Progenitor cell of endocrine pancreas (in vitro differentiated cells): ENCODE measurements at places on chromosomes 1 and 21.

DNA sequence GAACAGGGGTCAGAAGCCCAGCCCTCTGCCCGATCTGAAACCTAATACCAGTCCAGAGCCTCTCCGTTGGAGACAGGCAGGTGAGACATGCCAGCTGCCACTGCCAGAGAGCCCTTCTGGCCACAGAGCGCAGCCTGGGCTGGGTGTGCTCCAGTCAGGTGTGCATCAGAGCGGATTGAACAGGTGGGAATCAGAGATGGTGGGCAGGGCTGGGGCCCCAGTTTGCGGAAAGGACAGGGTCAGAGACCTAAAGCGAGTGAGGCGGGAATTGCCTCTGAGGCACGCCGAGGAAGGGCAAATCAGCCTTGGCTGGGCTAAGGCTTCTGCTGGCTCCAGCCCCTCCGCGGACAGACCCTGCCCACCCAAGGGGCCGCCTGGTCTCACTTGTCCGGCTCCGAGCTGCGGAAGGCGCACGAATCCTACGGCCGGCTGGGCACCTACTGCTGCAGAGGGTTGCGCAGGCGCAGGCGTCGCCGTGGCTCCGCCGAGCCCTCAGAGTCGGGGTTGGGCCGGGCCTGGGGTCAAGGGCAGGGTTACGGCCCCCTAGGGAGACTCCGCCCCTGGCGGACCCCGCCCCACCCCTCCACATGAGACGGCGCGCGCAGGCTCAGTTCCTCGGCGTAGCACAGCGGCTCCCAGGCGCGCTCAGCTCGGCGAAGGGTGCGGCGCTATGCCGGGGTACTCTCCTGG lies 10.3 kb downstream of the CPLANE2 start:
- H3K4me3 ChIP-seq = peak overlapping the region; percentile 70
- H3K27me3 ChIP-seq = peaks cover 51% of the 10 kb centered on the region
- peak overlapping the region; percentile 14 for H3K27ac ChIP-seq
- H3K4me1 ChIP-seq = peaks cover 11% of the 10 kb centered on the region
- DNase-seq = peak; percentile 80

- peak overlapping the region; percentile 97 for H3K27ac ChIP-seq
- no peak for DNase-seq
- H3K4me3 ChIP-seq = peak overlapping the region; percentile 95
- H3K36me3 ChIP-seq = peaks cover 53% of the 10 kb centered on the region
These were observed 4.3 kb downstream of the MCL1 start for GRCh38 chr1:150575072-150575489.

GRCh38 chr1:194318790-194319280 lies 1132.4 kb upstream of the B3GALT2 start:
- DNase-seq = no peak
- H3K27ac ChIP-seq = no peak overlapping the region
- no peaks in the 10 kb centered on the region for H3K4me1 ChIP-seq

GRCh38 chr1:5711079-5711478 lies 281.1 kb downstream of the NPHP4 start:
- H3K27ac ChIP-seq = no peak overlapping the region
- H3K36me3 ChIP-seq = no peaks in the 10 kb centered on the region
- DNase-seq = no peak
- H3K27me3 ChIP-seq = peaks cover 5% of the 10 kb centered on the region
- no peaks in the 10 kb centered on the region for H3K4me1 ChIP-seq

- no peaks in the 10 kb centered on the region for H3K36me3 ChIP-seq
- peaks cover 19% of the 10 kb centered on the region for H3K27me3 ChIP-seq
- no peaks in the 10 kb centered on the region for H3K4me1 ChIP-seq
These were observed 27.4 kb upstream of the CAMTA1 start for GRCh38 chr1:6757719-6758435.

DNA sequence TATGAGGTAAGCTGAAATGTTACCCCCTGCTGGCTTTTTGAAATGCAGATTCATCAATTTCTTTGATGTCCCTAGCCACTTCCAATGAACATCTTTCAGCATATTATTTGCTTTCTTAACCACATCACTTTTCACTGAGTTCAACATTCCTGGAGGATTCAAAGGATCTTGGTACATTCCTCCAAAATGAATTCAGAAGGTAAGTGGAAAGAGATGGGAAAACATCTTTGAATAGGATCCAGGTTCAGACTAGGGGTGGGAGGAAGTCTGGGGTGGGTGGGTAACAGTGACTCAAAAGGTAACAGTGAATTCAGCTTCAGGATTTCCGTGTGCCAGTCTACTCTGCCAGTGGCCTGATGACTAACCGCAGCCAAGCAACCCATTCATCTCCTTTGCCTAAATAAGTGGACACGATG lies 180.7 kb downstream of the ZC3H11B start:
- DNase-seq = no peak
- H3K4me1 ChIP-seq = peaks cover 20% of the 10 kb centered on the region
- no peak overlapping the region for H3K4me3 ChIP-seq
- no peaks in the 10 kb centered on the region for H3K27me3 ChIP-seq
- no peaks in the 10 kb centered on the region for H3K36me3 ChIP-seq

GRCh38 chr21:25905126-25905525 lies 170.4 kb downstream of the GABPA start:
- H3K36me3 ChIP-seq = peaks cover 26% of the 10 kb centered on the region
- peaks cover 3% of the 10 kb centered on the region for H3K4me1 ChIP-seq
- no peaks in the 10 kb centered on the region for H3K27me3 ChIP-seq
- no peak for DNase-seq

GRCh38 chr21:26888256-26888655 lies 43.0 kb upstream of the ADAMTS1 start:
- no peak overlapping the region for H3K4me3 ChIP-seq
- no peak overlapping the region for H3K27ac ChIP-seq
- no peaks in the 10 kb centered on the region for H3K4me1 ChIP-seq

DNA sequence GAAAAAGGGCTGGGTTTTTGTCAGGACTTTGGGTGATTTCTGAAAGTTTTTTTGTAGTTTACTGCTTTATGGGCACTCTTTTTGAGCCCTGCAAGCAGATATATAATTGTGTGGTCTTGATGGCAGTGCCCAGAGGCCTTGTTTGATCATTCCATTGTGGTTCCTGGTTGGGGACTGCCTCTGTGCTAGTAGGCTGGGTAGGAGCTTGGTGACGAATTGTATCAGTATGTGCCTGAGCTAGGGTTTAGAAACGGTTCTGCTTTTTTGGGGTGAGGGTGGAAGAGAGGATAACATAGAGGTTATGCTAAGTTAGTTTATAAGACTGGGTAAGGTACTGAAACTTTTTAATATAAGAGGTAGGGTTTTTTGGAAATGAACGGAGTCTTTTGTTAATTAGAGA lies 139.7 kb upstream of the ETV3 start:
- no peaks in the 10 kb centered on the region for H3K27me3 ChIP-seq
- H3K4me3 ChIP-seq = no peak overlapping the region
- H3K27ac ChIP-seq = no peak overlapping the region
- no peak for DNase-seq

GRCh38 chr1:190196020-190196419 lies 281.6 kb downstream of the BRINP3 start:
- no peak overlapping the region for H3K27ac ChIP-seq
- no peak overlapping the region for H3K4me3 ChIP-seq
- DNase-seq = no peak

GRCh38 chr1:190864013-190864641 lies 386.5 kb upstream of the BRINP3 start:
- no peak overlapping the region for H3K27ac ChIP-seq
- H3K27me3 ChIP-seq = no peaks in the 10 kb centered on the region
- DNase-seq = no peak
- H3K4me1 ChIP-seq = no peaks in the 10 kb centered on the region
- no peak overlapping the region for H3K4me3 ChIP-seq

DNA sequence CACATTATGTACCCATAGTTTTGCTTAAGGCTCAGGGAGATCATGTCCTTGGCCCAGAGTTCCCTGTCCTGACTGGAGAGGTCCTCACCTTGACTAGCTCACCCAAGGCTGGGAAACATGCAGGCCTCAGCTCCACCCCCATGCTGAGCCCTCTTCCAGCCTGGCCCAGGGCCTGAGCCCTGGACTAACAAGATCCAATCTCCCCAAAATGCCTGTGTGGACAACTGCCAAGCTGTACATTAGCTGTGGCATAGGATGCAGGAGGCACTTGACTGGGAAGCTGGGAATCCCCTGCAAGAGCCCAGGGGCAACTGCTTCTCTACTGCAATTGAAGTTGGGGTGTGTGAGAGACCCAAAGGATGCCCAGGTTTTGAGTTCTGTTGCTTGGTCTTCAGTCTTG lies 2.1 kb downstream of the LINGO4 start:
- no peaks in the 10 kb centered on the region for H3K36me3 ChIP-seq
- H3K27me3 ChIP-seq = peaks cover 46% of the 10 kb centered on the region
- H3K4me3 ChIP-seq = no peak overlapping the region
- no peaks in the 10 kb centered on the region for H3K4me1 ChIP-seq
- no peak overlapping the region for H3K27ac ChIP-seq
- no peak for DNase-seq
